ENCODE measurements at places on chromosomes 7 and 10.

- no peak for DNase-seq
Measured at GRCh38 chr7:121530227-121531174, 134.4 kb upstream of the FAM3C start.

GRCh38 chr7:37488163-37488764, 39.6 kb upstream of the ELMO1 start:
- DNase-seq, result no peak

DNA sequence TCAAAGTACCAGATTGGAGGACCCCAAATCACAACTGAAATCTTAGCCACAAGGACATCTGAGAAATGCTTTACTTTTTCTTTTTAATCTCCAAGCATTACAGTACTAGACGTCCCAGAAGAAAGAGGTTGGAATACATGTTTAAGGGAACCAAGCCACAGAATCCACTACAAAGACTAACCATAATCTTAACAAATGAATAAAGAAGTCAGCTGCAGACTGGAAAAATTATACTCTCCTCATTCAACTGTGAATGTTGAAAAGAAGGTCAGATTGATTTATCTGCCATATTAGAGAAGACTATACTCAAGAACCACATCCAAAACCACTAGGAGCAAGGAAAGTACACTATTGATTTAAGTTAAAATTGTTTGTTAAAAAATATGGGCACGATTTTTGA, 102.1 kb upstream of the ABCB5 start:
- DNase-seq, result no peak

DNA sequence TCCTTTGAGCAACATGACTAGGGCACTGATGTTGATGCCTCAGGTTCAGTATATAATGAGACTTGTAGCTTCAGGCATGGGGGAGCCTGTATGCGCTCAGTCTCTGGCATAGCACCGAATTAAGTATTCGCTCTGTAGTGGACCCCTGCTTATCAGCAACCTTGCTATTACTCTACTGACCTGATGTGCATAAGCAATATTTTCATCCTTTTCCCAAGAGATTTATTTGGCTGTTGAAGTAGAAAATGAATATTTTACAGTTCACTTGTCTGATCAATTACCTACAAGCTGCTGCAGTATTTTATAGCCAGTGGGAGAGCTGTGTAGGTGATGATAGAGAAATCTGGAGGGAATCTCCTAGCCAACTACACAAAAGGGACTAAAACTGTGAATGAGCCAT, 781.6 kb upstream of the PHF14 start:
- DNase-seq, result no peak

GRCh38 chr7:98974205-98974604, 95.9 kb downstream of the TRRAP start:
- DNase-seq, result no peak

GRCh38 chr10:1502451-1502850, 234.9 kb downstream of the ADARB2 start:
- no peak for DNase-seq

- DNase-seq, result no peak
Measured at GRCh38 chr7:122304996-122305421, 459 bp upstream of the FEZF1 start.

DNA sequence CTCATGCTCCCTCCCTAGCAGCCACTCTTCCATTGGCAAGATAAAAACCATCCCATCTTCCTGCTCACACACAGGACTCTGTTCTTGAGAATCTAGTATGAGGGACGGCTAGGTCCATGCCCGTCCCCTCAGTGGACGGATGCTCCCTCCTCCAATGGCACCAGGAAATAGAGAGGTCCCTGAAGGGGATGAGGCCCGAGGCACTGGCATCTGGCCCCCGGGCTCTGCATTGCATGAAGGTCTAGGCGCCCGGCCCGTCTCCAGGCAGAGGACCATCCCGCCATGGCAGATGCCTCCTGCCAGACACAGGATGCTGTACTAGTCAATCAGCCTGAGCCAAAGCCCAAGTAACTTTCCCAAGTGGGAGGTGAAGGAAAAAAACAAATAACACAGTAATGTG, 15.0 kb downstream of the PRKAG2 start:
- peak; percentile 66 for DNase-seq

DNA sequence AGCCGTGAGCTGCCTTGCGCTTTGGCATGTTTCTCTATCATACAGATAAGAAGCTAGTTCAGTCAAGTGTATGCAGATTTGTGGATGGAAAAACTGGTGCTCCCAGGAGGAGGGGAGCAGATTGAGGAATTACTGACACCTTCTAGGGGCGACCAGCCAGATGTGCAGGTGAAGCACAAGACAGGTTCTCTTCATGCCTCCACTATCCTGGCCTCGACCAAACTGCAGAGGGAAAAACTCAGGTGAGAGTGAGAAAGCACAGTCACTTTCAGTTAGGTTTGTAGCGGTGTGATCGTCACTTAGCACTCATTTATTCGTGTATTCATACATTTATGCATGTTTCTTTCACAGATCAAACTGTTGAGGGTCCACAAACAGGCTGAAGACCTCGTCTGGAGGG, 600 bp upstream of the DBNL start:
- no peak for DNase-seq

GRCh38 chr7:134926396-134926795, 59.9 kb upstream of the AGBL3 start:
- DNase-seq, result no peak

- no peak for DNase-seq
Measured at GRCh38 chr7:71488308-71488707, 356.4 kb downstream of the GALNT17 start.

DNA sequence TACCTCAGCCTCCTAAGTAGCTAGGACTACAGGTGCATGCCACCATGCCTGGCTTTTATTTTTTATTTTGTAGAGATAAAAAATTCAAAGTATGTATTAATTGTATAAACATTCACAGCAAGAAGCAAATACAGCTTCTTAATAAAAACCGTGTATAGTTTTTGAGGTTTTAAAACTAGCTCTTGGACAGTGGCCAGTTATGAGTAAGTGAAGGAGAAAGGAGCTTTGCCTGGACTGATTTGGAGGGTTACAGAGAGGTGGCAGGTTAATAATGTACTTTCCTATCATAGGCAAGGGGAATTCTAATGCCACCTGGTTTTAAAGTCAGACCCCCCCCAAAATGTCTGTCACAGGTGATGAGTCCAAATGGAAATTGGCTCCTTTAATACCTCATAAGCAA, 43.4 kb downstream of the ZNRF2 start:
- DNase-seq, result no peak

DNA sequence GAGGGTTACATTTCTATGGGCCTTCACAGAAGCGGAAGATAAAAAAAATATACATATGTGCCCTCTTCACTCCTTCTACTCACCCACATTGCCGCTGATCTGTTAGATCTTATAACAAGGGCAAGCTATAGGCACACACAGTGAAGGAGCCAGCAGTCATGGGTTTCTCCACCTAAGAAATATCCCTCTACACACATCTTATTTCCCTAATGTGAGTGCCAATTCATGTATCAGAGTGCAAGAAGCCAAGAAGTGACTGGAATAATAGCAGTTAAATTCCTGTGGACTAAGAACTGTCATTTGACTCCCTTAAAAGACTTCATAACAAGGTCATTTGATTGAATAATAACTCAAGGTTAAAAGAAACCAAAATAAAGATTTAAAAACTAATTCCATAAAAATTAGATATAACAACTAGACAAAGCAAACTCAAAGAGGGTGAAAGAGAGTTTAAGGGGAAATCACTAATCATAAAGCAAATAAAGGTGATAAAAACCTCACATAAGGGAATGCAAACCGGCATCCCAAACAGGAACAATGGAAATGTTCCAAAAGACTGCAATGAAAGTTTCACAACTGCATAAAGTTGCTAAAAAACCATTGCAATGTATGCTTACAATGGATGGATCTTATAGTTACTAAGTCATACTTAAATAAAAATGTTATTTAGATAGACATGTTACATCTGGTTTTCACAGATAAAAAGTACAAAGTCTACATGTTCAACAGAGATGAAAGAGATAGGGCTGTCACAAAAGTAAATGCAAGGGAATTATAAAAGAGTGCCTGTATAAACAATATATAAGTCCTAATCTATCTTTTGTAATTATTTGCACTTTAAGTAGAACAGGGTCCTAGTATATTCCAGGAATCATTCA, 42.8 kb downstream of the ARHGAP21 start:
- DNase-seq, result no peak

DNA sequence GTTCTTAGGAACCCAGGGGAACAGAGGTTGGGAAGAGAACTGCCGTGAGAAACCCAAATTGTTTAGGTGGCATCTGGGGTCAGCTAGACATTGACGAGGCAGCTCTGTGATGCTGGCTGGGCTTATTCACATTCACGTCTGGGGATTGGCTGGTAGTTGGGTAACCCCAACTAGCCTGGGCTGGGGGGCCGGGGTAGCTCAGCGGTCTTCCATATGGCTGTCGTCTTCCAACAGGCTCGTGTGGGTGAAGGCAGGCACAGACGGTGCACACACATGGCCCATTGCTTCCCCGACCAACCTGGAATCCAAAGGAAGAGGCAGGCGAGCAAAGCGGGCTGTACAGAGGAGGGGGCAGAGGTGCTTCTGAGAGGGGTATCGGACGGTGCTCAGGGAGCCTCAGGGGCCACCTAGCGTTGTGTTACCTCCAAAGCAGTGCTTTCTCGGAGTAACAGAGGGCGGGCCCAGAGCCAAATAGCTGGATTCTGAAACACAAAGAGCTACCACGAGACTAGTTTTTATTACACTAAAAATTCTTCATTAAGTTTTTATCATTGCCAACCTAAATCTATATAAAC, 34.5 kb downstream of the MKI67 start:
- no peak for DNase-seq

DNA sequence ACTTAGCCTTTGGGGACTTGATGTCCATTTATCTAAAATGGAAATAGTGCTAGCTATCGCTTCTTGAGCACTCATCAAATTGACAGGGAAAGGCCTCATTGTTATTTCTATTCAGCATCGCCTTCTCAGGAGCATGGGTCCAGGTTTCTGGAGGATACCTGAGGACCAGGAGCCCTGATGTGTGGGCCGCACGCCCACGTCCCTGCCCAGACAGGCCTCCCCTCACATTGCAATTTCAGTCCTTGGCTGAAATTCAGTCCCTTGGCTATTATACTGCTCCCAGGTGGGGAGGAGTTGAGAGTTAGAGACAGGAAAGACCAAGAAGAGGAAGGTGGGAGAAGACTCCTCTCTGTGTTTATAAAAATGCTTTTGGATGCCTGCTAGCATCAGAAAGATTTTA, 38.9 kb downstream of the GPRIN2 start:
- peak; percentile 39 for DNase-seq

DNA sequence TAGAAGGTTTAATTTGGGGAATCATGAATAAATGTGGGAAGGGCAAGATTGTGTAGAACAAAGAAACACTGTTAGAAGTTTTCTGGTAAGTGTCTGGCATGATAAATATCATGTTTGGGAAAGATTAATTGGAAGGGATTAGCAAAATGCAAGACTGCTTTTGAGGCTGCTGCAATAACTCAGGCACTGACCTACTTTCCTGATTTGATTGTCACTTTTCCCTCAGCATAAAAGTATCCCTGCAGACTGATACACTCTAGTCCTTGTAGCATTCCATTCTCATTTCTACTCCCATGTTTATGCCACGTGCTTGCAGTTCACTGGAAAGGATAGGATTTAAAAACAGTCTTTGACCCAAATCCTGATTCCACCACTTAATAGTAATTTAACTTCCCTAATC, 303.3 kb upstream of the SEMA3A start:
- no peak for DNase-seq

- DNase-seq, result no peak
Measured at GRCh38 chr10:117948493-117948892, 98.2 kb downstream of the RAB11FIP2 start.

GRCh38 chr7:25823571-25823970, 328.4 kb upstream of the NFE2L3 start:
- no peak for DNase-seq

GRCh38 chr7:106367018-106367420, 82.2 kb upstream of the NAMPT start:
- DNase-seq, result peak; percentile 79

All from spleen (tissue), 13 donors.